ENCODE measurements at places on chromosomes 11 and 22. TPM values are rescaled to one million over a fixed set of nuclear protein-coding genes. Genes with fewer than 3 reads are reported as not detected.

DNA sequence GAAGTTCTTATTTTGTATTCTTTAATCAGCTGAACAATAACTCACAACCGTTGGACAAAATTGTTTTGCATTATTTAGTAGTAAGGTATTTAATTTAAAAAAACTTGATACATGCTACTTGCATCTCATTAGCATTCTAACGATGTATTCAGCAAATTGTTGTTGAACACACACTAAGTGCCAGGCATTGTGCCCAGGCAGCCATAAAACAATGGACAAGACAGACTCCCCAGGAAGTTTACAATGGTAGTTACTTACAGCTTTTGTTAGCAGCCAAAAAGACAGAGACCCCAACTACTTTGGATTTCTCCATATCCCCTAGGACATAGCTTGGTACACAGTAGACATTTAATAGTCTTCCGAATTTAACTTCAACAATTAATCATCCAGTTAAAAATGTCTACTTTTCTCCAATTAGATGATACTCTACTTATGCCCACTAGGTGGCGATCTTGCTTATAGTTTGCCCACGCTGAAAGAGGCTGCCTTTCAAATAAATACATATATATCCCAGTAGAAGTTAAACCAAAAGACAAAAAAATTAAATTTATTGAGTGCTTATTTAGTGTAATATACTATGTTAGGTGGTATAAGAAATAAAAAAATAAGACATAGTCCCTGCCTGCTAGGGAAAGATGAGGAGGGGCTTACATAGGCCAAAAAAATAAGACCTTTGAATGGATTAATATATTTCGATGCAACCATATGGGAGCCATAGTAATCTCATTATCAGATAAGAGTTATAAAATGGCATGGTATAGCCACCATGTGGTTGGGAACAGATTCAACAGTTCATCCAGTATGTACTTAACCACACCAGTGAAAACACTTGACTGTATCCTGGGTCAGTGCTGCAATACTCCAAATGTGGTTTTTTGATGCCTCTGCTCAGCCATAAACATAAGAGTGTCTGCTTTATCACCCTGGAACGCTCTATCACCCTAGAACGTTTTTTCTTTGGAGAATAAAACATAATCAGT, 2.0 kb upstream of the FJX1 start:
- no peak overlapping the region for H3K4me3 ChIP-seq
- no peaks in the 10 kb centered on the region for H3K27me3 ChIP-seq
- no peaks in the 10 kb centered on the region for H3K36me3 ChIP-seq
- H3K4me1 ChIP-seq, result peaks cover 15% of the 10 kb centered on the region
- DNase-seq, result no peak

- H3K4me3 ChIP-seq, result no peak overlapping the region
- no peak for DNase-seq
- H3K27me3 ChIP-seq, result no peaks in the 10 kb centered on the region
- H3K4me1 ChIP-seq, result no peaks in the 10 kb centered on the region
- no peaks in the 10 kb centered on the region for H3K36me3 ChIP-seq
Observed at GRCh38 chr11:21464601-21465193, 728.2 kb upstream of the ANO5 start.

DNA sequence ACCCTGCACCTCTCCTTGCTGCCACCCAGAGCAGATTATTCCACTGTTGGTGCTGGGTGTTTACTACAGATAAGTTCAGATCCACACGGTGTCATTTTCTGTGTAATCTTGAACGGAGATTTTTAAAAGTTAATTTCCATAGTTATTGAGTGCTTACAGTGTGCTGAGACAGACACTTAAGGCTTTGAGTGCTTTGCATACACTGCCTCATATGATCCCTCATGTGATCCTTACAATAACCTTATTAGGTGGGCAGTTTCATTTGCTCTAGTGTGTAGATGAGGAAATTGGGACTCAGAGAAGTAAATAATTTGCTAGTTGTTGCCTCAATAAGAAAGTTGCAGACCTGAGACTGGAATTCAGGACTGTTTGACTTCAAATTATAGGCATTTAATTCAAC, 32.3 kb upstream of the ME3 start:
- H3K4me1 ChIP-seq, result peaks cover 5% of the 10 kb centered on the region
- no peak overlapping the region for H3K27ac ChIP-seq
- DNase-seq, result no peak
- H3K36me3 ChIP-seq, result no peaks in the 10 kb centered on the region
- no peak overlapping the region for H3K4me3 ChIP-seq
- no peaks in the 10 kb centered on the region for H3K27me3 ChIP-seq

GRCh38 chr22:35638410-35638809, 9.8 kb upstream of the APOL6 start:
- DNase-seq, result no peak
- no peaks in the 10 kb centered on the region for H3K36me3 ChIP-seq
- H3K27me3 ChIP-seq, result no peaks in the 10 kb centered on the region

DNA sequence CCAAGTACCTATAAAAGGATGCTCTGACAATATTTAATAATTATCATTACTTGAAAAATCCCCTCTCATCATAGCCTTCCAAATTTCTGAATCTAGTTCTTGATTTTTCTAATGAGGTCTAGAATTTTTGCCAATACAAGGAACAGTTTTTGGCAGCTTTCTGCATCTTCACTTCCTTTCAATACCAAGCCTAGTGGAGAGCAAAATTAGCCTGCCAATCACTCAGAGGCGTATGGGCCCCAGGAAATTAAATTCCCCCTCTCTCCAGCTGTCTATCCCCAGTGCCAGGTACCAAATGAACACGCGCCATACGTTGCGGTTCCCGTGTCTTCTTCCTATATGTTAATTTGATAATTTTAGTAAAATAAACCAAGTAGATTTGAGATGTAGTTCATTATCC, 293.9 kb downstream of the NTM start:
- DNase-seq, result no peak
- no peaks in the 10 kb centered on the region for H3K27me3 ChIP-seq

DNA sequence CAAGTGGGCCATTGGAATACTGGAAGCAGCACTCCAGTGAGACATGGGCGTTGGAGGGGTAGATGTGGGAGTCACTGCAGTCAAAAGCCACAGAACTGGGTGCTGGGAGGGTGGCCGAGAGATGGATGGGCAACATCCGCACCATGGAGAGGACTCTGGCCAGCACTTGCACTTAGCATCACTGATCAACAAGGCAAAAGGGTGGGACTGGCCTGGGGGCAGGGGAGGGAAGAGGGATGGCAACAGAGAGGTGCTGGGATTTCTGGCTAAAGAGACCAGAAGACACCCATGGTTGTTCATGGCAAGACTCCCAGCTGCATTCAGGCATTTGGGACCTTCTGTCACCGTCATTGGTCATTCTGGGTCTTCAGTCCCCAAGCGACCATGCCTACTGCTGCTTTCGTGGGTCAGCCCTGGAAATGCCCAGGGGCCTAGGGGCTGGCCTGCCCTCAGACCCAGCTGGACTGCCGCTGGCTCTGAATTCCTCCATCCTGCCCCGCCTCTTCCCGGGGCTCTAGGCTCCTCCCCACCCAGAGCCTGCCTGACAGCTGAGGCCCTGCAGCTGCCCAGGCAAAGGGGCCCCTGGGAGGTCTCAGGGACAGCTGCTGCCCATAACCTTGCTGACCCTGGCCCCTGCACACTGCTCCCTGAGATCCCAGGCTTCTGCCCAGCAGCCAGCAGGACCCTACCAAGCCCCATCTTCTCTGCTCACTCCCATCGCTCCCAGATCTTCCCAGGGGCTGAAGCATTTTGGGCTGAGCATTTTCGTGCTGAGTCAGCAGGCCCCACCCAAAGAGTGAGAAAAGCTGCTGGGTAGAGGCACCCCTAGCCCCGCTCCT, 13.0 kb upstream of the CDC42EP2 start:
- peak overlapping the region; percentile 56 for H3K27ac ChIP-seq
- no peak overlapping the region for H3K4me3 ChIP-seq
- DNase-seq, result no peak
- H3K4me1 ChIP-seq, result peaks cover 38% of the 10 kb centered on the region
- no peaks in the 10 kb centered on the region for H3K36me3 ChIP-seq
- no peaks in the 10 kb centered on the region for H3K27me3 ChIP-seq

DNA sequence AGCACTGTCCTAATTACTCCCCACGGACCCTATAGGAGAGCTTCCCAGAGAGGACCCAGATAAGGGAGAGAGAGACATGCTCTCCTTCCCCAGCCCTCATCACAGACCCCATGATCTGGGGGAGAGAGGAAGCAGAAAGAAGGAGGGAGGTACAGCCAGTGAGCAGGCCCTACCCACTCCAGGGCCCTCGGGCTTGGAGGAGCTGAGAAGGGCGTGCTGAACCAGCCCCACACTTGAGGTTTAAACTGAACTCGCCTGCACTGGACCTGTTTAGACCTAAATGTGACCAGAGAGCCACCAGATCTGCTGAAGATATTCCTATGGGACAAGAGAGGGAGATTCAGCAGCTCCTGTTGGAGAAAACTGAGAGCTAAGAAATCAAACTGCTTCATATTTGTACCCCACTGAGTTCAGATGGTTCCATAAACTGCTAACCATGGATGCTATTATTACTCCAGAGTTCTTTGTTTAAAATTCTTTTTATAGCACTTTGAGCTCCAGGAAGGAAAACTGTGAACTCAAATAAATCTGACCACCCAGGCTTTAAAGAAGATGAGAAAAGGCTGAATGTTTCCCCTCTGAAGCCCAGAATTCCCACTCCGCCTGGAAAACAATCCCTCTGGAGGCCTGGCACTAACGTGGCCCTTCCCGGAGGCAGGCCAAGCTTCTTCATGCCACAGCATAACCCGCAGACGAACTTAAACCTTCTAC, 67.2 kb downstream of the EFCAB6 start:
- no peaks in the 10 kb centered on the region for H3K36me3 ChIP-seq
- H3K4me3 ChIP-seq, result no peak overlapping the region
- H3K27ac ChIP-seq, result no peak overlapping the region
- no peak for DNase-seq
- peaks cover 11% of the 10 kb centered on the region for H3K4me1 ChIP-seq

- no peaks in the 10 kb centered on the region for H3K36me3 ChIP-seq
- no peak for DNase-seq
- H3K27ac ChIP-seq, result peak overlapping the region; percentile 93
- no peaks in the 10 kb centered on the region for H3K27me3 ChIP-seq
- peaks cover 15% of the 10 kb centered on the region for H3K4me1 ChIP-seq
Observed at GRCh38 chr11:75583718-75584658, 21.9 kb downstream of the SERPINH1 start.

- H3K27ac ChIP-seq, result no peak overlapping the region
- no peak overlapping the region for H3K4me3 ChIP-seq
- no peaks in the 10 kb centered on the region for H3K36me3 ChIP-seq
- H3K27me3 ChIP-seq, result peaks cover 6% of the 10 kb centered on the region
Observed at GRCh38 chr11:19025481-19026406, 34.8 kb downstream of the MRGPRX2 start.

GRCh38 chr11:5288906-5289550, 12.7 kb downstream of the OR51B4 start:
- no peak for DNase-seq
- no peaks in the 10 kb centered on the region for H3K4me1 ChIP-seq
- H3K27me3 ChIP-seq, result no peaks in the 10 kb centered on the region

- H3K27me3 ChIP-seq, result no peaks in the 10 kb centered on the region
- H3K4me3 ChIP-seq, result no peak overlapping the region
- DNase-seq, result no peak
- H3K27ac ChIP-seq, result no peak overlapping the region
- peaks cover 3% of the 10 kb centered on the region for H3K4me1 ChIP-seq
Observed at GRCh38 chr11:128931668-128932067, 11.0 kb downstream of the TP53AIP1 start.

GRCh38 chr11:43825217-43825816, 55.3 kb upstream of the ALKBH3 start:
- H3K27me3 ChIP-seq, result no peaks in the 10 kb centered on the region
- H3K27ac ChIP-seq, result no peak overlapping the region
- no peak for DNase-seq
- no peak overlapping the region for H3K4me3 ChIP-seq
- no peaks in the 10 kb centered on the region for H3K4me1 ChIP-seq

DNA sequence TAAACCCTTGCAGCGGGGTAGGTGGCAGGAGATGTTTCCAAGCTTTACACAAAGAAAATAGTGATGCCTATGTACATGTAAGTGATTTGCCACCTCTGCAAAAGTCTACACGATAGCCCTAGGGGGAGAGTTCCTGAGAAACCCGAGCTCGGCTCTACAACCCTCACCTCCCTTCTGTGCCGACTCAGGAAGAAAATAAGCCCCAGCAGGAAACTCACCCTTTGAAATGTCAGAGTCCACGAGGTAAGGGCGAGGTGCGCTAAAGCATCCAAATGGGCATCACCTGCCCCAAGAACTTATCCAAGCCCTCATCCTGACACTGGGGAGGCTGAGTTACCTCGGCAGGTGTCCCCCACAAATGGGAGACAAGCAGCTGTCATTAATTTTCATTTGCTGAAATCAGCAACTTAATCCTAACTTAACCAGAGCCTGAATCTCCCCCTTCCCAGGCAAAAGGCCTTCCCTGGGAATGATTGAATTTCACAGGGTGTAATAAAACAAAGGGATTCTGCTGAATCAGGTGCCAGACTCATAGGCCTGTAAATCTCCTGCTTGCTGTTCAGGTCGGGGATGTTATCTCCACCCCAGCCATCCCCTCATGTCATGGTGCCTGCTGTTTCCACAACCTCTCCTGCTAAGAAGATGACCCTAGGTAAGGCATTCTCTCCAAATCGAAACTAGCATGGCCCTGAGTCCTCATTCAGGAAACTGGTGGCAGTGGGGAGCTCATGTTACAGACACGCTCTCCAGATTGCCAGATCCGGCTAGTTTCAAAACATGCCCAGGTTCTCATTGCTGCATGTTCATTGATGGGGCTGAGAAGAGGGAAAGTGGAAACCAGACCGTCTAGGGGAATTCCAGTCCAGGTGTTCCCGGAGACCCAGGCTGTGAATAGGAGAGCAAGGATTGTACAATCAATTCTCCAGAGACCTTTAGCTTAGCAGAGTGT, 105.3 kb upstream of the KIRREL3 start:
- H3K36me3 ChIP-seq, result no peaks in the 10 kb centered on the region
- no peak overlapping the region for H3K4me3 ChIP-seq
- no peaks in the 10 kb centered on the region for H3K27me3 ChIP-seq
- H3K4me1 ChIP-seq, result no peaks in the 10 kb centered on the region
- no peak for DNase-seq

- H3K27me3 ChIP-seq, result no peaks in the 10 kb centered on the region
- no peaks in the 10 kb centered on the region for H3K36me3 ChIP-seq
- no peak overlapping the region for H3K4me3 ChIP-seq
- peaks cover 14% of the 10 kb centered on the region for H3K4me1 ChIP-seq
Observed at GRCh38 chr11:61632096-61632495, 48.1 kb upstream of the DAGLA start.

RAB3IL1 gene
- total RNA-seq, result 1.5 TPM

GAL gene
- not detected for total RNA-seq

PRCP gene
- 82.4 TPM for total RNA-seq

OR5A1 gene
- total RNA-seq, result not detected

POU2AF2 gene
- total RNA-seq, result not detected

NNMT gene
- total RNA-seq, result 94.0 TPM

KCNJ11 gene
- total RNA-seq, result 1.0 TPM

HBD gene
- total RNA-seq, result not detected

GRK2 gene
- 93.2 TPM for total RNA-seq

Measured in esophagus squamous epithelium (tissue), 5 donors.